Smooth muscle cell of trachea (primary cell): ENCODE measurements at places on chromosomes 5 and 9. TPM values are rescaled to one million over a fixed set of nuclear protein-coding genes. Genes with fewer than 3 reads are reported as not detected.

Gene SLC23A1
- 0.50 TPM in 1 of 2 replicates, not detected in the other for total RNA-seq

Gene SCGB3A2
- not detected in 2 replicates for total RNA-seq

Gene PCAT7
- 0.17 TPM in 1 of 2 replicates, not detected in the other for total RNA-seq

Gene PCDHB5
- 0.29 and 1.3 TPM in 2 replicates for total RNA-seq

Gene FCHO2
- total RNA-seq: 11.5 and 19.4 TPM in 2 replicates
